Kidney epithelial cell (primary cell): ENCODE measurements at places on chromosomes 6 and 20.

DNA sequence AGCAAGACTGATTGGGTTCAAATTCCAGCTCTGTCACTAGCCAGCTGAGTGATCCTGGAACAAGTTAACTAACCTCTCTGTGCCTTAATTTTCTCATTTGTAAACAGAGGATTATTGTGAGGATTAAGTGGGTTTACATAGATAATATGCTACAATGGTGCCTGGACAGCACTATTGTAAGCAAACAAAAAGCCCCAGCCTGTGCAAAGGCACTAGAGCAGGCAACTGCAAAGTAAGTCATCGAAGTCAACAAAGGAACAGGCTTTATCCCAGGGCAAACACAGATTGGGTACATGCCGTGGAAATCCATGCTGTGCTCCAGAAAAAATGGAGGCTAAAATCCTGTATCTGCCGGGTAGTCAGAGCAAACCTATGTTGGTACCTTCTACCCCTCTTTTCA is 43.2 kb upstream of the CTNNBL1 start:
- no peak for DNase-seq

GRCh38 chr6:37005061-37005810 is at the start of gene FGD2:
Gene FGD2 (plus strand): TSS chr6:37005655. CDS start chr6:37005818, 163 bp downstream.
- DNase-seq: no peak

DNA sequence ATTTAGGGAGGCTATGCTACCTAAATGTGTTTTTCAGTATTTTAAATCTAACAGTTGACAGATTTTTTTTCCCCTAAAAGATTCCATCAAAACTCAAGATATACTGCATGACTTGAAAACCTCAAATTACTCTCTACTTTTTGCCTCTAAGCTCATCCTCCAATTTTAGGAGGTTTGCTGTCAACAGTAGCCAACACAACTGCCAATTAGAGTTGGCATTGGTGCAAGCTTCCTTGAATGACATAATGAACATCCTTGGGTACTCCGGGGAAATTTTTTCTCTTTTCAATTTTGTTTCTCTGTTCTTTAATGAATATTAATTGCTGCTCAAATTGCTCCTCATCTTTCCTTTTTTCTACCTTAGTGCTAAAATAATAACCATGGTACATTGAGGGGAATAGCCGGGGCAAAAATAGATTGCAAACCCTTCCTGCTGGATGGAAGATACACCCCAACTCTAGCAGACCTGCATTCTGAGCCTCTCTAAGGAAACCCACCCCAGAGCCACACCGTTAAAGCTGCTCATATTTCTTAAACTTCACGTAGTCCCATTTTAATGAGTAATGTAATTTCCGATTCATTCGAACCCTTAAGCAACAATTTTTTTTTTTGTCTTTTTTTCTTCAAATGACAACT is 34.3 kb downstream of the SLC22A23 start:
- DNase-seq: no peak

GRCh38 chr20:46371656-46372055 is 34.8 kb downstream of the ELMO2 start:
- no peak for DNase-seq

DNA sequence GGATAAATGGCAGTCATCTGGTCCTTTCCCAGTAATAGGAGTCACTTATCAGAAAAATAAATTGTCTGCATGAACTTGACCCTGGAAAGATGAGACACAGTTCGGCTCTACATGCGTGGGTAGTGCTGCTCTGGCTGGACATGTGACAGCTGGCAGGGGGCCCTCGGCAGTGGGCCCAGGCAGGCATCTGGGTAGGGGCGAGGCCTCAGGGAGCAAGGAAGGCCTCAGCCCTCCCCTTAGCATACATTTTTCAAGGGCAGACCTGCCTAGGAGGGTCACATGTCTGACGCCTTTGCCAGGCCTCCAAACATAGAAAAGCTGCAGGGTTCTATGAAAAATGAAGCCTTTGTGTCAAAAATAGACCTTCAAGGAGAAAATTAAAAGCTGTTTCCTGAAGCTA is 12.8 kb upstream of the ILRUN start:
- no peak for DNase-seq
